ENCODE measurements at places on chromosomes 5 and 9.

DNA sequence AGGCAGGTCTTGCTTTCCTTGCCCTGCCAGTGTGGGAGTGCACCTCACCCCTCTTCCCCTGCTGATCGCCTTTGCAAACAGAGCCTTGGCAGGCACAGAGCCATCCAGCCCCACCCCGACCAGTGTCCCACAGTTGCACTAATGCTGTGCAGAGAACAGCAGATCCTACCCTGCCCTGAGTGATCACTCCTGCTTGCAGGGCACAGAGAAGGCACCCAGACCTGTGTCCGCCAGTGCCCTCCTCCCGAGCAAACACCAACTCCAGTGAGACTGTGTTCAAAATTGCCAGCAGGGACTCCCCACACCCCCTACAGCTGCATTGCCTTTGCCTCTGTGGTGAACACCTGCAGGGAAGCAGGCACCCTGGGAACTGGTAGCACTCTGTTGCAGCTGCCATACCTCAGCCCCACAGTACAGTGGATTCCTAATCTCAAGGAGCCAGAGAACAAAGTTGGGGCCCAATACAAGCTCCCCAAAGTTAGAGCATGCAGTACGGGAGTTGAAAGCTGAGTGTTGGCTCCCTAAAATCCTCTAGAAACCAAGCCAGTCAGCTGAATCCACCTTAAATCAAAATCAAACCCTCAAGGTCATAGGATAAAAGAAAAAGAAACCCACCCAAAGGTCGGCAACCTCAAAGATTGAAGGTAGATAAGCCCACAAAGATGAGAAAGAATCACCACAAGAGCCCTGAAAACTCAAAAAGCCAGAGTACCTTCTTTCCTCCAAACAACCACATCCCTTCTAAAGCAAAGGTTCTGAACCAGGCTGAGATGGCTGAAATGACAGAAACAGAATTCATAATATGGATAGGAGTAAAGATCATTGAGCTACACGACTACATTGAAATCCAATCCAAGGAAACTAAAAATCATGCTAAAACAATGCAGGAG is 92.9 kb upstream of the PIK3R1 start:
- DNase-seq = no peak

GRCh38 chr5:58460732-58461286 is 923 bp upstream of the PLK2 start:
- DNase-seq = peak; percentile 82

DNA sequence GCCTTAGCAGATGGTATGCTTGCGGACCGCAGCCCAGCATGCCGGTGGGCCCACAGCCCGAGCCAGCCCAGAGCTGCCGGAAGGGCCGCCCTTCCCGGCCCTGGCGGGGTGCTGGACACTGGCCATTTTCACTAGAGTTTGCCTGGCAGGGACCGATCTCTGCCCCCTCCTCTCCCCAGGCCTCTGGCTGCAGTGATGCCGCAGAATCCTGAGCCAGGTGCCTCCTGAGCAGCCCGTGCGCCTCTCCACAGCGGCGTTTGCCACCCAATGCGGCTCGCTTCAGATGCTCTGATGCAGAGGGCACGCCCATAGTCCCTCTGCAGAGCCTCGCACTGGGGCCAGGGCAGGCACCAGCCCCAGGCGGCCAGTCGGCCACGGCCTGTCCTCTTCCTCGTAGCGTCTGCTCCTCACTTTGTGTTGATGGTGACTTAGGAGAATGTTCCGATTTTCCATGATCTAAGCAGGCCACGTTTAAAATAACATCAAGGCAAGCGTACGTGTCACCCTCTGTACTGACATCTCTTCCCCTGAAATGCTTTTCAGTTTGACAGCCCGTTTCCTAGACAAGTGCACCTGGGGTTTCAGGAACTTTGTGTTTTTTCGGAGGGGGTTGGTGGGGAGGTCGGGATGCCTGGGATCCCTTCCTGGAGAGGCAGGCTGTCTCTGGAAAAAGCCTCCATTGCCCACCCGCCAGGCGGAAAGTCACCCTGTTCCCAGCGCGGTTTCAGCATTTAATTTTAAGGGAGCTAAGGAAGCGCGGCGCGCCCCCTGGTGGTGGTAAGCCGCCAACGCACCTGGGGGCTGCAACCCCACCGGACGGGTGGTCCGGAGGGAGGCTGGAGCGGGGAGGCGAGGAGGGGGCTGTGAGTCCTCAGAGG is 29.8 kb upstream of the HMCN2 start:
- DNase-seq = no peak

GRCh38 chr9:99167119-99167518 is 54.6 kb downstream of the ALG2 start:
- no peak for DNase-seq

GRCh38 chr5:82794876-82795275 is 282.3 kb downstream of the TMEM167A start:
- DNase-seq = no peak

GRCh38 chr5:124402144-124402581 is 344.3 kb downstream of the ZNF608 start:
- DNase-seq = no peak

GRCh38 chr5:3330442-3330841 is 265.2 kb upstream of the IRX1 start:
- no peak for DNase-seq

- no peak for DNase-seq
Measured at GRCh38 chr5:108560166-108560565, 178.3 kb upstream of the FBXL17 start.

DNA sequence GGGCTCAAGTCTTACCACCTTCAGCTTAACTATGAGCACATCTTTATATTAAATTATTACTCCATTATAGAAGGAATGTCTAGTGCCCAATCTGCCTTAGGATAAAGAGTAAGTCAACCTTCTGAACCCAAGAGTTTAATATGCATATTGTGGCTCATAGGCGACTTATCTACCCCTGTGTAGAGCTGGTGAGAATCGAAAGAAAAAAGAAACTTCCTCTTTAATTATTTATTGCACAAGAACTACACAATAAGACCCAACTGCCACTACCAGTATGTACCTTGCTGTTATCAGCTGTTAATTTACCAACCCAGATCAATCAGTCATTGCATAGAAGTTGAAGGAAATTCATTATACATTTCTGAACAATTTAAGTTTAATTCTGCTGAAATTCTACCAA is 329.1 kb upstream of the SLC24A2 start:
- no peak for DNase-seq

GRCh38 chr5:137708796-137709559 is 26.9 kb downstream of the KLHL3 start:
- DNase-seq = no peak

DNA sequence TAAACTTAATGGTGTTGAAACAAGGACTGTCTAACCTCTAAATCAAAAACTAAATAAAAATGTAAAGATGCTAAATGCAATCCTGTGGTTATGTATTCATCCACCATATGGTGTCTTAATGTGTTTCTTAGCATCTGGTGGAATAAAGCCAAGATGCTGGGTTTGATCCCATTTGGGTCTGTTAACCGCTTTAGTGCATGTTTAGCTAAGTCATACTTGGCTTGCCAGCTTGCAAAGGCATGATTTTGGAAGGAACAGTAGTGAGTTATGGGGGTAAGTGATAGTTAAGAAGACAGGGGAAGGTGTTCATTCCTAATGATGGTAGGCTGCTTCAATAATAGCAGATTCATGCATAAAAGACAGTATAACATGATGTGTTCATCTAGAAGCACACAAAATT is 139.0 kb upstream of the SLC27A6 start:
- no peak for DNase-seq

GRCh38 chr9:8845376-8845775 is 1045.8 kb upstream of the DMAC1 start:
- DNase-seq = no peak

DNA sequence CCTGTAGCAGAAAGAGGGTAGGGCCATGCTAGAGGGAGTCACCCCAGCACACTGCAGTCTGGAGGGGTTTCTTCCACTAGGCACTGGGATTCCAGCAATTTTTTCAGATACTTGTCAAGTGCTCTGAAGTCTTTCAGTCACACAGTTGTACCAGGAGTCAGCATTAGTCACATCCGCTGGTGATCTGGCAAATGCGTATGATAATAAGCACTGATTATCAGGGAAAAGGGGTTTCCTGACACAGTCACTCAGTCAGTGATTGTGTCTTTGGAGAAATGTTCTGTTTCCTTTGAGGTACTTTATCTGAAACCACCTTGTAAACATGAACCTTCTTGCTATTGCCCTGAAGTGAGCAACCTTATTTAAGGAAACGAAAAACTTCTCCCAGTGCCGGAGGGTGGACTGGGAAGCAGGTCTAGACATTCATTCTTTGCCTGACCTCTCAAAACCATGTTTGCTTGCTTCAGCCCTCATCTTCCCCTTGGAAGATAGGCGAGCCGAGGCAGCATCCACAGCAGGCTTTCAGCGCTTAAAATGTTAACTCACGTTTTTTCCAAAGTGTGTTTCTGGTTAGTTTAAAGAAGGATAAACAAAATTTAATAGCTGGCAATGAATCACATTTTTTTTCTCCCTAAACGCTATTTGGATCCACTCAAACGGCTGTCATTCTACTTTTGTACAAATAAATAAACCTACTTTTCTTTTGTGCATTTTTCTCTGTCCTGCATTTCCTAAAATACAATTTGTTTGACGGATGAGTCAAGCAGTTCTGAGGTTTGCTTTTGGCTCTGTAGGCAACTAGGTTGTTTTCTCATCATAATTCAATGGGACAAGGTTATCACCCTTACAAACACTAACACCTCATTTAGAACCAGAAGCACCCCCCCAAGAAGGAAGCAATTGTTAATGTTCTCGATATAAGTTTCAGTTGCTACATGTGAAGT is 77.7 kb downstream of the FOXD1 start:
- DNase-seq = no peak
